T-helper 2 cell treated with Interferon-gamma antibody and Interleukin-4, amounts not matched to agents 100 ng/mL and 5 ng/mL, for 36 hours (primary cell): ENCODE measurements at places on chromosomes 2 and 18. TPM values are rescaled to one million over a fixed set of nuclear protein-coding genes. Genes with fewer than 3 reads are reported as not detected.

Gene PLGLB2
- total RNA-seq, result 4.4 and 5.2 TPM in 2 replicates

Gene CCT7
- 321 and 361 TPM in 2 replicates for total RNA-seq

Gene LIMS3
- total RNA-seq, result 0.20 and 0.66 TPM in 2 replicates

Gene SEC11C
- 116 and 124 TPM in 2 replicates for total RNA-seq
